OCI-LY7 (cell line): ENCODE measurements at places on chromosomes 2 and 18. TPM values are rescaled to one million over a fixed set of nuclear protein-coding genes. Genes with fewer than 3 reads are reported as not detected.
A peak's percentile ranks its signal among the peaks of the same experiment; 100 is the strongest.

Gene USP14
- 86.9 and 88.3 TPM in 2 replicates for total RNA-seq

GRCh38 chr2:60522462-60522861, 31.0 kb downstream of the BCL11A start:
- no peak for DNase-seq

Gene INO80D
- total RNA-seq = 21.4 and 21.6 TPM in 2 replicates

- no peak for DNase-seq
Measured at GRCh38 chr2:121210691-121211090, 74.3 kb downstream of the TFCP2L1 start.

- no peak for DNase-seq
Measured at GRCh38 chr2:1979569-1979968, 235.3 kb upstream of the PXDN start.

DNA sequence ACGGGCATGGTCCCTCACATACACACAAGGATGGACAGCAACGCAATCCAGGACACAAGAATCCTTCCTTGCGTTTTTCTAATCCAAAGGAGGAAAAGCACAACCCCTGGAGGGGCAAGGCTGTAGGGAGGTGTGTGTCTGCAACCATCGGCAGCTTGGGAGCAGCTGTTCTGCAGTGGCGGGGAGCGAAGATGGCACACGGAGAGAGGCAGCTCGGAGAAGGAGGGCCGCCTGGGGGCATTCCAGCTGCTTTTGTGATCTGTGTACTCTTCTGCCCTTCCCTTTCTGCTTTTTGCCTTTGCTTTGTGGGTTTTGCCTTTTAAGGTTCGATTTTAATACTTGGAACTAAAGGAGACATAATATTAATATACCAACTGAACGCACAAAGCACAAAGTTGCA, 137.0 kb upstream of the DNMT3A start:
- no peak for DNase-seq

DNA sequence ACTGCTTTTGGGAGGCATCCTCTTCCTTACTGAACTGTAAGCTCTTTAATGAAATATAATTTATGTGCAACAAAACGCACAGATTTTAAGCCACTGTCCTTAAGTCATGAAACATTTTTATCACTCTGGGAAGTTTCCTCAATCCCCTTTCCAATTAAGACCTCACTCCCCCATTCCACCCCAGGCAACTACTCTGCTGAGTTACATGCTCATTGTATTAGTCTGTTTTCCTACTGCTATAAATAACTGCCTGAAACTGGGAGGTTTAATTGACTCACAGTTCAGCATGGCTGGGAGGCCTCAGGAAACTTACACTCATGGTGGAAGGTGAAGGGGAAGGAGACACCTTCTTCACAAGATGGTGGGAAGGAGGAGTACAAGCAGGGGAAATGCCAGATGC, 46.5 kb upstream of the KCNE4 start:
- no peak for DNase-seq

DNA sequence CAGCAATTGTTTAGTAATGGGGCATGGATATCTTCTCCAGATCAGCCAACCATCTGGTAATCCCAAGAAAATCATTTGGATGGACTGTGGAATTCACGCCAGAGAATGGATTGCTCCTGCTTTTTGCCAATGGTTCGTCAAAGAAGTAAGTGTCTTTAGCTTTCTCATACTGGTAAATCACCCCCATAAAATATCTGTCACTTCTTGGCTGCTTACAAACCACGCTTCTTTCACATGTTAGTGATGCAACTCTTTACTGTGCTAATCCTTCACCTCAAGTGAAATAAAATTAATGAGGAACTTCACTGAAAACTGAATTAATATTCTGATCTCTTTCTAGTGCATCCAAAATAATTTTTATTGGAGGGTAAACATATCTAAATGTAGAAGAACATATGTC, 18.9 kb downstream of the CPO start:
- no peak for DNase-seq

Gene MAP3K2
- 52.5 and 55.9 TPM in 2 replicates for total RNA-seq

DNA sequence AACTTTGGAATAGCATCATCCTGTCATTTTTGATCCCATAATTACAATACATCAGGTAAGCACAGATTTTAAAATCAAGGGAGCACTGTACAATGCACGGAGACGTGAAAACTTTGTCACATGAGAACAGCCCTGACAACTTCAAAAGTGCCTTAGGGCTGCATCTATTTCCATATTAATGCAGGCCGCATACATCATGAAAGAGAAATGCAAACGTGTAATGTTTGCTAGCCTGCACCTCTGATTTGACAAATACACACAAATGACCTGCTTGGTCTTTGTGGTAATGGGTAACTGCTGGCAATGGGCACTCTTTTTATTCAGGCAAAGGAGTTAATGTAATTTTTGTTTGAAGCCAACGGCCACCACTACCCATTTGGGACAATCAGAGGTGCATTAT, 202.0 kb upstream of the EPHA4 start:
- no peak for DNase-seq

- no peak for DNase-seq
Measured at GRCh38 chr2:136357007-136357380, 239.0 kb upstream of the CXCR4 start.

DNA sequence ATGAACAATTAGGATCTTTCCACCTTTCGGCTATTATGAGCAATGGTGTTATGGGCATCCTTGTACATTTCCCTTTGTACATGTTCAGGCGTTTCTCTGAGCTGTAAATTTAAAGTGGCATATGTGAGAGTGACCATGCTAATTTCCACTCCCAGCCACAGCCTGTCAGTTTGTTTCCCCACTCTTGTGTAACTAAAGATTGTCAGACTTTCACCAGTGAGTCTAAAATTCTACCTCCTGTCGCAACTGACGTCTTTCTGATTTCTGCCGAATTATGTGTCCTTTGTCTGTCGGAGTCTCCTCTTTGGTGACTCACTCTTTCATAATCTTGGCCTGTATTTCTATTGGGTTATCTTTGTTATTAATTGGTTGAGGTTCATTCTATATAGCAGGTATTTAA, 50.7 kb downstream of the TRAPPC12 start:
- DNase-seq = no peak

Gene RTP5
- not detected in 2 replicates for total RNA-seq

Gene FAHD2B
- 39.1 and 44.3 TPM in 2 replicates for total RNA-seq

- DNase-seq = peak; percentile 4
Measured at GRCh38 chr2:21256006-21256405, 132.2 kb downstream of the TDRD15 start.

DNA sequence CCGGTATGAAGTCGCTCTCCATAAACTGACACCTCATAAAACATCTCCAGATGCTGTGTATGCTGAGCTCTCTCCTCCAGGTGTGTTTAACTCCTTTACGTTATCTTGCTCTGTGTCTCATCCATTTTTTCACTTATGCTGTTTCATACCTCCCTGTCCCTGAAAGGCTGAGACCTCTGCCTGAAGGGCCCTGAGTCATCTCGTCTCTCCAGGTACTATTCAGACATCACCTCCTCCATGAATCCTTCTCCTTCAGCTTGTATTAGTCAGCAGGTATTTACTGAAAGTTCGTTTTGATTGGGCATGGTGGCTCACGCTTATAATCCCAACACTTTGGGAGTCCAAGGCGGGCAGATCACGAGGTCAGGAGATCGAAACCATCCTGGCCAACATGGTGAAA, 244.5 kb upstream of the EPHA4 start:
- no peak for DNase-seq

GRCh38 chr2:201768918-201769317, 11.8 kb downstream of the ALS2 start:
- DNase-seq = no peak

DNA sequence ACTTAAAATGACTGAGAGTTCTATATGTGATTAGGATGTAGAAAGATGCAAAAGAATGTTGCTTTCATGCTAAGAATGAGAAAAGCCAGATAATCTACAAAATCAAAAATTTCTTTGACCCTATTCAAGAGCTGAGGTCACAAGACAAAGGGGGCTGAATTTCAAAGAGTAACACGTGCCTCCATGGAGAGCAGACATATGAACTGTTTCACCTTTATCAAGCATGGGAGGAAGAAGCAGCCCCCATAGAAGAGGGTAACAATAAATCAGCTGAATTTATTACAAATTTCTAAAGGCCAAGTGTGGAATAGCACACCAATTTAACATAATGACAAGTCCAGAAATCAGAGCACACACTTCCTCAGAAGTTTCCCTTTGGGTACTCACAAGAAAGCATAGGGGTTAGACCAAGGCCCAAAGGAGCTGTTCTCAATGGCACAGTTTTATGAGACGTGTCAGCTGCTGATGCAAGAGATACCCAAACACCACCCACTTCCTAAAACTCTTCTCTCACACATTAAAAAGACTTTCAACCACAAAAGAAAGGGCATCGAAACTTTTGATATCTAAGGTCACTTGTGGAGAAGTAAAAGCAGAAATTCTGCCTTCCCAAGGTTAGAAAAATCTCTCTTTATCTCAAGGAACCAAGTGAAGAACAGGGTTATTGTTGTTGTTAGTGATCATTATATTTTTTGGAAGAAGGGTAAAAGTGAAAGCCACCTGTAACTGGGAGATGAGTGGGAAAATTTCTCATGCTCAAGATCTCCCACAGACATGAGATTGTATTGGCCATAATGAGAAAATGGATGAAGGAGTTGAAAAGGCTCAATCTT, 950.1 kb downstream of the TRIB2 start:
- no peak for DNase-seq

Gene C2orf66
- not detected in 2 replicates for total RNA-seq

Gene CDK15
- not detected in 2 replicates for total RNA-seq

Gene ZNF385B
- total RNA-seq = 178 and 217 TPM in 2 replicates

- DNase-seq = no peak
Measured at GRCh38 chr2:27737676-27738348, 33.7 kb upstream of the MRPL33 start.

GRCh38 chr2:26626606-26627005, 14.6 kb downstream of the CIB4 start:
- DNase-seq = no peak

Gene MPV17
- total RNA-seq = 98.0 and 109 TPM in 2 replicates

- DNase-seq = no peak
Measured at GRCh38 chr2:222711315-222711940, 40.0 kb downstream of the MOGAT1 start.

DNA sequence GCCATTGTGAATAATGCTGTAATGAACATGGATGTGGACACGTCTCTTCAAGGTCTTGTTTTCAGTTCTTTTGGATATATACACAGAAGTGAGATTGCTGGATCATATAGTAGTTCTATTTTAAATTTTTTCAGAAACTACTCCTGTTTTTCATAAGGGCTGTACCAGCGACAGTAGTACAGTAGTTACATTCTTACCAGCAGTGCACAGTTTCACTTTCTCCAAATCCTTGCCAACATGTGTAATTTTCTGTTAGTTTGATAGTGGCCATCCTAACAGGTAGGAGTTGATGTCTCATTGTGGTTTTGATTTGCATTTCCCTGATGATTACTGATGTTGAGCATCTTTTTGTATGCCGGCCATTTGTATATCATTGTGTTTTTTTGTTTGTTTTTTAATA, 81.7 kb downstream of the EPC2 start:
- DNase-seq = no peak

Gene PLCD4
- 0.48 TPM in 1 of 2 replicates, not detected in the other for total RNA-seq

DNA sequence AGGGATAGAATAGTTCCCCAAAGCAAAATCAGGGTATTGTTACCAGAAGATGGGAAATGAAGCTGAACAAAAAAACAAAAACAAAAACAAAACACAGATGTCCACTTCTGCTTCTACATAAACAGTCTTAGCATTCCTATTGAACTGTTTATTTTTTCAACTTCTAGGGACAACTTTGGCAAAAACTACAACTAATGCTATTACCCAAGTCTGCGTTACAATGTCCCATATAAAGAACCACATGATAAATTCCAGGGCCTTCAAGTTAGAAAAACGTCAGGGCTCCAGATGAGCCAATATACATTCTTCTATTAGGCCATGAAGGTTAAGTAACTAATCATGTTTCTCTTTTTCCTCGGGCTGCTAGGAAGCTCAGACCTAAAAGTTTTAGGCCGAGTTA, 16.9 kb downstream of the PID1 start:
- no peak for DNase-seq

Gene ANKRD30B
- total RNA-seq = not detected in 2 replicates

DNA sequence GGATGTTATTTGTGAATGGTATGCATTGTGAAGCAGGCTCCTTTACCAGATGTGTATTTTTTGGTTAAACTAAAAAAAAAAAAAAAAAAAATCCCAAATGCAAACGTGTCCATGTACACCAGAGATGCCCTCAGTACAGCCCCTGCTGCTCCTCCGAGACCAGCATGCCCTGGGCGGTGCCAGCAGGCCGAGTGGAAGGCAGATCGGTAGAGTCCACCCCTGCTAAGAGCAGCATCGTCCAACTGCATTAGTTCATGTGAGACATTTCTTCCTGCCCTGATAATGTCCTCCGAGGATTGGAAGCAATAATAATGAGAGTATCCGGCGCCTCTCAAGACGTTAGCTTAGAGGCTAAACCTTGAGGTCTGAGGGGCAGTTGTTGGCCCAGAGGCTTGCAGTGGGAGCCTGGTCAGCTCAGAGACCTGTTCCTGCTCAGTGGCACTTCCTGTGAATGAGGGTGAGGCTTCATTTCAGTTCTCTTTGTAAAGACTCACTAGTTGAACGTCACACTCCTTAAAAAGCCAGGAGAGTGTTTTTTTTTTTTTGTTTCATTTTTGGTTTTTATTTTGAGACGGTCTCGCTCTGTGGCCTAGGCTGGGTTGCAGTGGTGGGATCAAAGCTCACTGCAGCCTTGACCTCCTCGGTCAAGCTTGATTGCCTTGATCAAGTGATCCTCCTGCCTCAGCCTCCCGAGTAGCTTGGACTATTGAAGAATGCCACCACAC, 5.6 kb downstream of the SLC66A3 start:
- peak; percentile 8 for DNase-seq

GRCh38 chr2:158723181-158723838, 71.8 kb upstream of the DAPL1 start:
- DNase-seq = no peak

DNA sequence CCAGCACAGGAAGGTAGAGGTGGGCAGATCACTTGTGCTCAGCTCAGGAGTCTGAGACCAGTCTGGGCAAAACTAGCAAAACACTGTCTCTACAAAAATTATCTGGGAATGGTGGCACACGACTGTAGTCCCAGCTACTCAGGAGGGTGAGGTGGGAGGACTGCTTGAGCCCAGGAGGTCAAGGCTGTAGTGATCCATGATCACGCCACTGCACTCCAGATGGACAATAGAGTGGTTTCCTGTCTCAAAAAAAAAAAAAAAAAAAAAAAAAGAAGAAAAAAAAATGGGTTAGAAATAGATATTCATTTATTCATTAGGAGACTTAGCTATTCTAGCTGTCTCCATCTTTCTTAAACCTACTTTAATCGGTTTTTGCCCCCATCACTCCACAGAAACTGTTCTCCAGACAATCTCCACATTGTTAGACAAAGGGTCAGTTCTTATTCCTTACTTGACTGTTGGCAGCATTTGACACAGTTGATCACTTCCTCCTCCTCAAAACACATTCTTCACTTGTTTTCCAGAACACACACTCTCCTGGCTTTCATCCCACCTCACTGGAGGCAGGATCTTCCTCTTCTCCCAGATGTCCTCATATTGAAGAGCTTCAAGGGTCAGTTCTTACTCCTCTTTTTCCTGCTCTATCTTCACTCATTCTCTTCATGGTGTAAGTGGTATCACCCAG, 103.1 kb downstream of the DTNB start:
- DNase-seq = no peak

DNA sequence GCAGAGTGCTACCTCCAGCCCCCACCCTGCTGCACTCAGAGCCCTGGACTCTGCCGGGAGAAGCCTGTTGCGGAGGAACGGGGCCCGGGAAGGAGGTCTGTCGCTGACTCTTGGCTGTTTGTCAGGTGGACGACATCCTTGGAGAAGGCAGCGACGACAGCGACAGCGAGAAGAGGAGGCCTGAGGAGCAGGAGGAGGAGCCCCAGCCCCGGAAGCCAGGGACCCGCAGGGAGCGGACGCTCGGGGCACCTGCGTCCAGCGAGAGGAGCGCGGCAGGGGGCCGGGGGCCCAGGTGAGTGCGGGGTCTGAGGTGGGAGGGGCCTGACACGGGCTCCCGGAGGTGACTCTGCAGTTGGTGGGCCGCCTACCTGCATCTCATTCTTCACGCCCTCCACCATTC, 56.6 kb downstream of the CTDP1 start:
- DNase-seq = no peak
